ENCODE measurements at places on chromosomes 16 and 17. TPM values are rescaled to one million over a fixed set of nuclear protein-coding genes. Genes with fewer than 3 reads are reported as not detected.

RTN4RL1 gene
- total RNA-seq, result 7.6 TPM

ACSM5 gene
- total RNA-seq, result 3.6 TPM

TLCD2 gene
- total RNA-seq, result 3.7 TPM

KRTAP4-5 gene
- total RNA-seq, result not detected

GRCh38 chr17:77456951-77457548, 316.3 kb downstream of the SEC14L1 start:
- no peak for DNase-seq

DNA sequence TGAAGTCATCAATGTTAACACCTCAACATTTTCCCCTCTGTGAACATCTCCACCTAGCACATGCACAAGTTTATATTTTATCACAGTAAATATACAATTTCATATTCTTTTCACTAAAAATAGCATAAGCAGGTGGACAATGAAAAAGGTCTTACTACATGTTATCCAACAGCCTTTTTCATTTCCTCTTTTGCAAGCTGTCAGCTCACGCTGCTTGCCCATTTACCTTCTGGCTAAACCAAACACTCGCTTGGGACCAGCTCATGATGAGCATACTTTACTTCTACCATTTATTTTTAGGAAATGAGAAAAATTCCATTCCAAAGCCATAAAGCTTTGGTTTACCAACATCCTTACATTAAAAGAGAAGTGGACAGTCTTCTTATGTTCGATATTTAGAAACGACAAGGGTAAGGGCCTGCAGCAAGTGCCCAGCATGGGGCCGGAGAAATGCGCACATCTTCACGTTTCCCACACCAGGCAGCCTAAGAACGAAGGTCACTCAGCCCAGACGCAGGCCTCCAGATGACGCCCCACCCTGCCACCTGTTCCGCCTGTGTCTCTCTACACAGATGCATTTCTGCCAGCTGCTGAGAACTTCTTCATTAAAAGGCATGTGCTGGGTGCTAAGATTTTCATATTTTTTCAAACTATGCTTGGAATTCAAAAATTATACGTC, 13.9 kb downstream of the SNN start:
- no peak for DNase-seq

DNA sequence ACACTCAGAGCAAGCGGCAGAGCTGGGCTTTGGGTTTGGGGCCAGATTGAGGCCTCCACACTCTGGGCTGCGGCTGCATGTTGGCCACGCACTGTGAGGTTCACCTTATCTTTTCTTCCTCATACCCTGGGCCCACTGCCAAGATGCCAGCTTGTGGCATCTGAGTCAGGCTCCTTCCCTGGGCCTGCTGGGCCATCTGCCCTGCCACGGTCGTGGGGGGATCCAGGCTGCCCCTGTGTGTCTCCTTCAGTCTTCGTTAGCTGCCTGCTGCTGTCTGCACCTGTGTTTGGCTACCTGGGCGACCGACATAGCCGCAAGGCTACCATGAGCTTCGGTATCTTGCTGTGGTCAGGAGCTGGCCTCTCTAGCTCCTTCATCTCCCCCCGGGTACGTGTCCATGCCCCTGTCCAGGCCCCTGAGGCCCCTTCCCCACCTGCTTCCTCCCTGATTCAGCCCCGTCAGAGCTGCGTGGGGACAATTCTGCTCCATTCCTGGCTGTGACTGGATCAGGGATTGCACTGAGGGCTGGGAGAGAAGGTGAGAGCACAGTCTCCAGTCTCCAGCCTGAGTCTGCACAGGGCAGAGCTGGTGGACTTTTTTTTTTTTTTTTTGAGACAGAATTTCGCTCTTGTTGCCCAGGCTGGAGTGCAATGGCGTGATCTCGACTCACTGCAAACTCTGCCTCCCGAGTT, 11.2 kb downstream of the SPNS3 start:
- DNase-seq, result peak; percentile 78

- no peak for DNase-seq
These were observed 3.1 kb downstream of the ABCA5 start for GRCh38 chr17:69323806-69324205.

GRCh38 chr16:73365016-73365551, 317.2 kb upstream of the ZFHX3 start:
- peak; percentile 37 for DNase-seq

DNA sequence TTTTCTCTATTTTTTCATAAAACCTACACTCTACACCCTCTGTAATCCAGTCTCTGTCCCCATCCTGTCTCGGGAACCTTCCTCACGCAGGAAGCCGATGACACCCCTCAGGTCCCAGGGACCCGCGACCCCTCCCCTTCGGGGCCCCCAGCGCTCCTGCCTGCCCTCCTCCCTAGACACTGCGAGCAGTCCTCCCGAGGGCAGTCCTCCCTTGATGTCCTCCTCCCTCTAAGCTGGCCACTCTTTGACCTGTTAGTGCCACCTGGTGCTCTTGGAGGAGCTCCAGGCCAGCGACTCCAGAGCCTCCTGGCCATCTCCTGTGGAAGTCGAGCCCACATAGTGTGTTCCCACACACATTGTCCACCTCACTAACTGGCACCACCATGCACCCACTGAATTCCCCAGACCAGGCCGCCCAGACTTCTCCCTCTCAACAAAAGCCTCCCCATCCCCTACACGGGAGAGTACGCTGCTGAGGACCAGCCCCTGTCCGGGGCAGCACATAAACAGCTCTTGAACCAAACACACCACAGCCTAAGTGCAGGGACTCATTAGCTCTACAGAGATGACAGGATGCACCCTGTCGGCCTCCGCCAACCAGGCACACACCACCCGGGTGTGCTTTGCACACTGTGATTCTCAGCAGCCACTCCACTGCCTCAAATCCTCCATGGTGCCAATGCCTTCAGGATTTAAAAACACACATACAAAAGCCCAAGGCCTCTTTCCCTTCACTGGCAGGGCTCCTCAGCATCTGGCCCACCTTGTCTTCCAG, 9.3 kb downstream of the OSBPL7 start:
- no peak for DNase-seq

Measured in left cardiac atrium (tissue), 4 donors.